ENCODE measurements at places on chromosomes 3 and 15.

DNA sequence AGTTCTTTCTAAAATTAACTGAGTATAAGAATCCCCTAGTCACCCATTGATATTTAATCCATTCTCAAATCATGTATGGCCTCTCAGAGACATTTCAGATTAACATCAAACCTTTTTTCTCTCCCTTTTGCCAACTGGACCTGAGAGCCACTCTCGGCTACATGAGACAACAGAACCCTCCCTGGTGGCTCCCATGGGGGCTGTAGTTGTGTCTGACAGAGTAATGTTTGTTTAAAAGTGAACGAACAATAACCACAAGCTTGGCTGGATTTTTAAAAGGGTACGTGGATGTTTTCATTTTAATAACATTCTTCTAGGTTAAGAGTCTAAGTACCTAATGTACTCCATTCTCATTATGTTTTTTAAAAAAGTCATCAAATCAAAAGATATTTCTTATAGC, 37.1 kb downstream of the P3H2 start:
- no peak for DNase-seq

DNA sequence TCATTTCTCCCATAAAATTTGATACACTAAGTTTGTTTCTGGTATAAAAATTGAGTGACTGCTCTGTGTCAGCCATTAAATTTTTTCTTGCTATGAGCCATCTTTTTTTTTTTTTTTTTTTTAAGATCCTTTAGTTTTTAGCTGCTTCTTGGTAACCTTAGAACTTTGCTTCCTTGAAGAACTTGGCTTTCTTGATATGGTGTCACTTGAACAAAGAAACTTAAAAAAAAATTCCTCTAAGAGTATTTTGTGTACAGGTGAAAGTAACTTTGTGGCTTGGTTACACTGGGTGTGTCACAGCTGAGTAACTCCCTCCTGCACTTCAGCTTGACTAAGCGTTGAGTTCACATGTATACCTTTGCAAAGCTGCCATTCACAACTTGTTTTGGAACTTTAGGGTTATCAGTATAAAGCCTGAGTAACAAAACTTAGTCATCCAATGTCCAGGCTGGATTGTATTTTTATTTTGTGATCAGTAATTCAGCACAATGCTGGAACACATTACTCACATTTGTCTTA, 6.5 kb downstream of the CHD2 start:
- no peak for DNase-seq

- no peak for DNase-seq
Measured at GRCh38 chr3:79531566-79532295, 236.1 kb downstream of the ROBO1 start.

DNA sequence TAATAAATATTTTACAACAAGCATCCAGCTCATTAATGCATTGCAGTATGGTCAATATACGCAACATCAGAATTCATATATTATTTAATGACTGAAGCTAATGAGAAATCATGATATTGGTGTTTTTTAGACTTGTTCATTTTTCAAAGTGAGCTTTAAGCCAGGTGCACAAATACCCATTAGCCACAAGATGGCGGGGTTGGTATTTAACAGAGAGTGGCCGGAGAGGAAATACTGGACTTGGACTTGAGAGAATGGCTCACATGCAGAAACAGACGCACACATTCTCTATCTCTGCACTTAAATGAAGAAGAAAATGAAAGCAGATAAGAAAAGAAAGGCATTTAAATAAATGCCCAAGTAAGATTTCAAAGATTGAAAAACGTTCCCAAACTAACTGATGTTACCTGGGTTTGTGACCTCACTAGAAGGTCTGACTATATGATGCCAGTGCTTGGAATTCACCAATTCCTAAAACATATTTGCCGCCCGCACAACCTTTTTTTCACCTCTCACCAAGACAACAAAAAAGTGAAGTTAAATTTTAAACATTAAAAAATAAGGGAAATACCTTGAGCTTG, 21.2 kb upstream of the CRBN start:
- no peak for DNase-seq

DNA sequence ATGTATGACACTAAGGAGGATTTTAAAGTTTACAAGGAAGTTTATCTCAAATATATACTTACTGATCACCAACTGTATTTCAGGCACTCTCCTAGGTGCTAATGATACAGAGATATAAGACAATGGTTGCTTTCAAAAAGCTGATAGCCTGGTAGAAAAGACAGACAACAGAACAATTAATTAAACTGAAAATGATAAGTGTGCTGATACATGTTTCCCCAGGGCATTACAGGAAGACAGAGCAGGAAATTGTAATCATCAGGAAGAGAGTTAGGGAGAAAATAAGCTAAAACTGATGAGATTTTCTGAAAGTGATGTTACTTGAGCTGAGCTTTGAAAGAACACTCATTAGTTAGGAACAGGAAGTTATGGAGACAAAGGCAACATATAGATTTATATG, 229.7 kb downstream of the RSRC1 start:
- DNase-seq = no peak

DNA sequence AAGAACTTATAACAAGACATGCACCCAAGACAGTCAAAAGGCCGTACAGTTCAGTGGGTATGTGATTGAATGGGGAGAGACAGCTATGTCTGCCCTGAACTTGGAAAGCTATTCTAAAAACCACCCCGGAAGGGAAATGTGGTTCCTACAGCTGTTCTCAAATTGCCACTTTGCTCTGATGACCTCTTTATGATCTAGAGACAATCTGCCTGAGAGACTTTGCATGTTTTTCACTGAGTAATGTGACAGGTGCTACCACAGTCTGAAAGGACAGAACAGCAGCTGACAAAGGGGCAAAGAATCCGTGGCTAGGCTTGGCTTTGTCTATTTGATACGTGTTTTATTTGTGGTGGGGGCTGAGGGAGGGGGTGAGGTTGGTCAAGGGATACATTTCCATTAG, 148.3 kb upstream of the NPHP3 start:
- DNase-seq = no peak

DNA sequence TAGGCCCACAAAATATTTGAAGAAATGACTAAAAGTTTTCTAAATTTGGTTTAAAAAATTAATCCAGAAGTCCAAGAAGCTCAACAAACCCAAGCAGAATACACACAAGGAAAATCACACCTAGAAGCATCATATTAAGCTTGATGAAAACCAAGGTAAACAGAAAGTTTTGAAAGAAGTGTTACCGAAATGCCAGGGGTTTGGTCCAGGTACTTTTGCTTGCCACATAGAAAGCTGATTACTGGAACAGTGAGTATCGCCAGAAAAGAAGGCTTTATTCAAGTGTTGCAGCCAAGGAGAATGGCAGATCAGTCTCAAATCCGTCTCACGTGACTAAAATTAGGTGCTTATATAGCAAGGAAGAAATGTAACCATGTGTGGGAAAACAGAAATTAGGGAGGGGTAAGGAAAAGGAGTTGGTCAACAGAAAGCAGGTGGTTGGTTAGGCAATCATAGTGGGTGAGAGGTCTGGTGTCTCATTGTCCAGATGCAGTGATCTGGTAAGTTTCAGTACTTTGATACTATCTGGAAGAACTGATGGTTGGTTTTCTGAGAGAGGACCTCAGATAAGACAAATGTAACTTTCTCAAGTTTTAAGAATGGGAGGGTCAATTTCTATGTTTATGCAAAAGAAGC, 96.9 kb upstream of the MYRIP start:
- no peak for DNase-seq

GRCh38 chr3:105860641-105861040, 8.2 kb downstream of the CBLB start:
- no peak for DNase-seq

DNA sequence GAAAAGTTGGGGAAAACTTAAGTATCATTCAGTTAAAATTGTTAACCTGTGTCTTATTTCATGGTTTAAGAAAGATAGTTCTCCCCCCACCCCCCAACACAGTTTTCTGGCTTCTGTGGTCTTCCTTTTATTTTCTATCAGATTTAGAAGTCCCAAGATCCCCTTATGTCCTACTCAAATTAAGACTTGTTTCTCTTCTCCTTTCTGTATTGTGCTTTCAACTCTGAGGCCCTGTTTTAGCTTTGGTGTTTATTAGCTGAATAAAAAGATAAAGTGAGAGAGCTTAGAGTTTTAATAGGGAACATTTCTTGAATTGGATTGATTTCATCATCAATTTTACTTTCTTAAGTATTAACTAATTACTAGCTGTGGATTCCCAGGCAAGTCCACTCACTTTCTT, 62.6 kb downstream of the AKAP13 start:
- DNase-seq = no peak

DNA sequence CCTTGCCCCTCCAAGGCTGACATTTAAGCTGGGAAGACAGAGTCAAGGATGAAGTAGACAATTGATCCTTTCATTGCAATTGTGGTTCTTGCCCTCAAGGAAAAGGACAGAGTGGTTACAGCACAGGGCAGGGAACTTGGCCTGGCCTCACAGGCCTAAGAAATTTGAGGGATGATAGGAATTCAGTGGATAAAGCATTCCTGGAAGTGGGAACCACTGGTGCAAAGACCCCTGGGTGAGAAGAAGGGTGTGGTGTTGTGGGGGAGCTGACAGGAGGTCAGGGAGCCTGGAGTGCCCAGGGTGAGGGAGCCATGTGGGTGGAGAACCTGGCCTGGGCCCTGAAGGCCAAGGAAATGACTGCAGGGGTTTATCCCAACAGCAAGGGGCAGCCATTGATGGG, 287.4 kb downstream of the UACA start:
- no peak for DNase-seq

- no peak for DNase-seq
Measured at GRCh38 chr3:70085613-70086012, 86.1 kb downstream of the SAMMSON start.

DNA sequence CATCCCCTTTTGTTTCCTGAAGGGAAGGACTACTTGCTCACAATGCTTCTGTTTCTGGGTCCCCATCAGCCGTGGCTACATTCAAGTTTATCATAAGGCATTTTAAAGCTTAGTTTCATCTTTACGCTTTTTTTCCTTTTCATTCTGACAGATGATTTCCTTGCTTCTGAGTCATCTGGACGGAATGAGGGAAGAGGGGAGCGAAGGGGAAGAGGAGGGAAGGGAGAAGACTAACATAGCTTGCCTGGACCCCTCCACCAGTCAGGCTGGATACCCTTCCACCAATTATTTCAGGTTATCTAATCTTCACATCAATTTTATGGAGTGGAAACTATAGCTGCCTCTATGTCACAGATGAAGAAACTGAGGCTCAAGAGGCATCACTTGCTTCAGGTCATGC, 27.6 kb downstream of the FAM3D start:
- DNase-seq = no peak

GRCh38 chr15:63353887-63354286, 27.8 kb downstream of the CA12 start:
- DNase-seq = no peak

GRCh38 chr3:38496131-38496910, at the start of gene EXOG:
EXOG (plus strand) TSS chr3:38496340; CDS start chr3:38496368, 28 bp downstream.
- DNase-seq = peak; percentile 80

DNA sequence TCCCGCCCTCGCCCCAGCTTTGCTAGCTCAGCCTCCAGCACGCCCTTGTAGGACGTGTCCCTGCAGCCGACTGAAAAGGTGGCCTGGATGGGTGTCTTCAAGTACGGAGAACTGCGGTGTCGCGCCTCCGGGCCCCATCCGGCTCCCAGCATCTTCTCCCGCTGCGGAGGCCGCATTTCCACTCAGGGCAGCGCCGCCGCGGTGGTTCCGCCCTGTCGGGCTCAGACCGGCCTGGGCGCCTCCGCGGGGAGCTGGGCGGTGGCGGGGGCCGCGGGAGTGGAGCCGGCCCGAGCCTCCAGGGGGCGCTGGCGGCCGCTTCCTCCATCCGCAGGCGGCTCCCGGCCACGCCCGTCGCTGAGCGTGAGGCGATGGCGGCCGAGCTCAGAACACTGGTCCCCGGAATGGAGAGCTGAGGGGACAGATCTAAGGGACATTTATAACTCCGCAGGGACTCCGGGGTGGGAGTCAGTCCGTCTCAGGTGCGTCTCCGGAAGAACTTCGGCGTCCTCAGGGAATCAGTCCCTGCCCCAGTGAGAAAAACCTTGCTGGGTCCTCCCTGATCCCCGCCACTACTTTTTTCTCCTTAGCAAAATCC, 13.6 kb upstream of the SMCO1 start:
- no peak for DNase-seq

DNA sequence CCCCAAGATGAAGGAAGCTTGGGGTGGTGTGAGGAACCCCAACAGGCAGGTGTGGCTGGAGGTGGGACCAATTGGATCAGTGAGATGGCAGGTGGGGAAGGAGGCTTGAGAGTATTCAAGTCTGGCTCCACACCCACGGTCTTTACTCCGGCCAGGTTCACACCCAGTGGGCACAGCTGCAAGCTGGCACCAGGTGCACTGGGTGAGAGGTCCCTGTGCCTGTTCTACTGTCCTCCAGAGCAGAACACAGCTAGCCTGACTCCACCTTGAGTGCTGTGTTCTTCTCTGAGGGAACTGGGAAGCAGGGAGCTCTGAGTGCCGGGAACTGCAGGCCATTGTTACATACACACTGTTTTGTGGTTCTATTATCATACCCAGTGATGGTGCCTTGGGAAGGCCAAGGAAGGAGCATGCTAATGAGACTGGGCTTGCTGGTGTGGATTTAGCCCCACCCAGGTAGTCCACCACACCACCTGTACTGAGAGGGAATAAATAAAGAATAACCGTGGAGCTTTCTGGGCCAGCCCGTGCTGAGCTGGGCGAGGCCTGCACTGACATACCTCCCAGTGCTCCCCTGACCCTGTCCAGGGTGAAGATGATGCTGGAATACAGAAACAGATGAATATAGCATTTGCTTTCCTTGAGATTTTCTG, 93.4 kb downstream of the ABHD5 start:
- DNase-seq = no peak

- no peak for DNase-seq
Measured at GRCh38 chr15:77287385-77287784, 132.5 kb downstream of the PEAK1 start.

GRCh38 chr3:119099785-119100184, 46.2 kb upstream of the TEX55 start:
- DNase-seq = no peak

DNA sequence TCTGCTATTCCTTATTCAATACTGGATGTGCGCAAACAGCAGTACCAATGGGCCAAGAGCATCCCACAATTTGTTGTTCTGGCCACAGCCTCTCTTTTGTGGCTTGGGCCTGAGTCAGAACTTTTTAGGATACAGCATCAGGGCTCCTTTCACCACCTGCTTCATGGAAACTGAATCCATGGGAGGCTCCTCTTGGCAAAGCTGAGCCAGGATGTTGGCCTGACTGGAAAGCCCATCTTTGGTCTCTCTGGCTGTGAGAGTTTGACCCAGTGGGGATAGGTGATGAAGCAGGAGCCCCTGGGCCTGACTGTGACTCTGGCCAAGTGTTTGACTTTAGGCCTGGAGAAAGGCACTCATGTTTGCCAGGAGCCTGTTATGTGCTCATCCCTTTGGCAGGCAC, 27.6 kb downstream of the IL16 start:
- DNase-seq = no peak

DNA sequence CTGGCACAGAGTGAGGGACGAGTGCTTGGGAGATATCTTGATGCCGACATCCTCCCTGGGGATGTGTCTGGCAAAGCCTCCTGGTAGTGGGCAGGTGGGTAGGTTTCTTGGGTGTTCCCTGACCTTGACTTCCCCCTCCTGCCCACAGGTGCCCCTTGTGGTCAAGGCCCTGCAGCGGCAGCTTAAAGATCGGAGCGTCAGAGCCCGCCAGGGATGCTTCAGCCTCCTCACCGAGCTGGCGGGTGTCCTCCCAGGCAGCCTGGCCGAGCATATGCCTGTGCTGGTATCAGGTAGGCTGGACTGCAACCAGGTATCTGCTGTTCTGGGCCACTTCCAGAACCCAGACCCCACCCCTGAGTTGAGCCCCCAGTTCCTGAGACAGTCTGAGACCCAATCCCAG, 19.2 kb downstream of the CAND2 start:
- no peak for DNase-seq

GRCh38 chr3:155178810-155179436, 98.8 kb downstream of the MME start:
- DNase-seq = no peak

- no peak for DNase-seq
Measured at GRCh38 chr3:15591242-15591641, 10.1 kb downstream of the HACL1 start.
